Esophagus squamous epithelium (tissue), 5 donors: ENCODE measurements at places on chromosomes 1 and 21.

- no peaks in the 10 kb centered on the region for H3K27me3 ChIP-seq
- DNase-seq = no peak
- H3K36me3 ChIP-seq = no peaks in the 10 kb centered on the region
- no peak overlapping the region for H3K4me3 ChIP-seq
- H3K27ac ChIP-seq = no peak overlapping the region
These were observed 79.0 kb downstream of the ST3GAL3 start for GRCh38 chr1:43786201-43786958.

DNA sequence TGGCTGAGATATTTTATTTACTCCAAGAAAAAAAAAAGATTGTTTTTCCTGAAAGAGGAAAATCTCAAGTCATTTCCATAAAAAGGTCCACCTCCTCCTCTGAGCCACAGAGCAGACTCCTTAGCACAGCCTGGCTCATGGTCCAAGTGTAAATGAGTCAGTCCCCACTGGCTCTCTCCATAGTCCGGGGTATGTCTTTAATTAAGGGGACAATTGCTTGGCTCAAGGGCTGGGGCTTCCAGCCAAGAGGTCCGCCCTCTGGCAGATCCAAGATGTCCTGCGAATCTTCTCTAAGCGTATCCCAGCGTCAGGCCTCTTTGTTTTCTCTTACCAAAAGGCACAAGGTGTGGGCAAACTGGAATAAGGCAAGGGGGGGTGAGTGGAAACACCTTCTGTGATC lies 33.3 kb downstream of the FOXD2 start:
- H3K4me1 ChIP-seq = no peaks in the 10 kb centered on the region
- H3K36me3 ChIP-seq = no peaks in the 10 kb centered on the region
- no peaks in the 10 kb centered on the region for H3K27me3 ChIP-seq

GRCh38 chr1:207308451-207309190 lies 12.9 kb upstream of the CD55 start:
- H3K4me3 ChIP-seq = no peak overlapping the region
- no peak overlapping the region for H3K27ac ChIP-seq
- H3K27me3 ChIP-seq = no peaks in the 10 kb centered on the region
- no peak for DNase-seq
- H3K36me3 ChIP-seq = no peaks in the 10 kb centered on the region

GRCh38 chr1:219784660-219785381 lies 143.5 kb downstream of the SLC30A10 start:
- DNase-seq = no peak
- no peaks in the 10 kb centered on the region for H3K36me3 ChIP-seq
- H3K27me3 ChIP-seq = no peaks in the 10 kb centered on the region
- H3K27ac ChIP-seq = no peak overlapping the region
- no peak overlapping the region for H3K4me3 ChIP-seq
- no peaks in the 10 kb centered on the region for H3K4me1 ChIP-seq

- no peaks in the 10 kb centered on the region for H3K27me3 ChIP-seq
- H3K27ac ChIP-seq = no peak overlapping the region
- no peak overlapping the region for H3K4me3 ChIP-seq
- DNase-seq = no peak
These were observed 582.8 kb downstream of the MATN1 start for GRCh38 chr1:30140566-30140965.

DNA sequence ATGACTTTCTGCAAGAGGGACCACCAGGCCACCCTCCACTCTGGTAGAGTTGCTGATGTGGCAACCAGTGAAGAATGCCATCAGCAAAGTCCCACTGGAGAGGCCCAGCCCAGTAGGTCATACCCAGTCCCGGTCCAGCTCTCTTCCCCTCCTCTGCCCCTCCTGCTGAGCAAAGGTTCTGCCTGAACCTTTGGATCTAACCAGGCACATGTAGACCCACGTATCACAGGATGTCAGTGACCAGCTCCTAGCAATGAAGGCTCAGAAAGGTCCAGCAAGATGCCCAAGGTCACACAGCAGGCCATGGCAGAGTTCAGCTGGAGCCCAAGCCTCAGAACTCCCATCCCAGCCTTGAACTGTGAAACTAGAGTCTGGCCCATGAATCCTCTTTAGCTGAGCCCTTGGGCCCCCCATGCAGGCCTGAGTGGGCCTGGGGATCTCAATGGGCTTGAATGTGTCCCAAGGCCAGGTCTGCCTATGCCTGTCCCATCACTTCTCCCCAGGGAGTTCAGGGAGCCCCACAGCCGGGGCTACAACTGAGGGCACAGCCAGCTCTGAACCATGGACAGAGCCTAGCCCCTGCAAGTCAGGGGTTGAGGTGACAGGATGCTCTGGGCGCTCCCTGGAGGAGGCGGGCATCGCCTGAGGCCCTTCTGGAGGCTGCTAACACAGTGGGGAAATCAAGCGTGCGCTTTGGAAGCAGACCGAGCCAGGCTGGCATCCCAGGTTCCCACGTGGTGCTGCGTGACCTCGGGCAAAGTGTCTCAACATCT lies 21.4 kb upstream of the PADI1 start:
- H3K4me1 ChIP-seq = peaks cover 39% of the 10 kb centered on the region
- no peaks in the 10 kb centered on the region for H3K36me3 ChIP-seq
- no peak overlapping the region for H3K4me3 ChIP-seq

DNA sequence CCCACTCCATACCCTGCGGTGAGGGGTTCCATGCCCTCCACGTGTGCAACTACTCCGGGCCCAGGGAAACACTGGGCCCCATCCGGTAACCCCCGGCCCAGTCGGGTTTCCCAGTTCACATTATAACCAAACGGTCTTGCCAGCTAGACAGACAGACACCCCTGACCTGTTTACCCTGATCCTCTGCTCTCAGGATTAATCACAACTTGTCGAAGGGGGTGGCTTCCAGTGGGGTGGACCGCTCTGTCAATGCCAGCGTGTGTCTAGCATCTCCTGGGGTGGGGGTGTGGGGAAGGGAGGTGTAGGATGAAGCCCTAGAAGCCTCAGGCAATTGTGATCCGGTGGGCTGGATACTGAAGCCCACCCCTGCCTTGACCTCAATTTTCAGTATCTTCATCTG lies 4.6 kb upstream of the OLIG2 start:
- peaks cover 32% of the 10 kb centered on the region for H3K4me1 ChIP-seq
- no peak overlapping the region for H3K27ac ChIP-seq
- no peak overlapping the region for H3K4me3 ChIP-seq
- H3K36me3 ChIP-seq = no peaks in the 10 kb centered on the region
- peaks cover 42% of the 10 kb centered on the region for H3K27me3 ChIP-seq

DNA sequence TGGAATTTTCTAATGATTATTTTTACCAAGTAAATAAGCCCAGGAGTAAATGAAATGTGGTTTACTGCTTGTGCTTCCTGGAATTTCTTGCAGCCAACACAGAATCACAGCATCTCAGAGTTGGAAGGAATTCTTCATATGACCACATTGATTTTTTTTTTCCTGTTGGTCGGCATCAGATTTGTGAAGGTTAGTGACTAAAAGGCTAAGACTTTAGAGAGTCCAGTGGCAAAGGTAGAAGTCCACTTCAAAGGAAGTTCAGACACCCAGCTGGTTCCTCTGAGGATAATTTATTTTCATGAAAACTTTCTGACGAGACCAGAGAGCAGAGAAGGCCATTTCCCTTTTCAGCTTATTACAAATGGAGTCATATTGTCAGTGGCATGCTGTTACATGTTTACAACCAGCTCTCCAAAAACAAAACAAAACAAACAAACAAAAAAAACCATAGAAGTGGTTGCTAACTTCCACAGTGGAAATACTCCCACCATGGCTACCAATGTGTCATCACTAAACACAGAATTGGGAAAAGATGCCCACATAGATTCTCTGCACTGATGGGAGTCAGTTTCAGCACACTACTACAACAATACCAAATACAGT lies 77.2 kb upstream of the CDC42BPA start:
- H3K36me3 ChIP-seq = no peaks in the 10 kb centered on the region
- H3K4me3 ChIP-seq = no peak overlapping the region
- H3K27ac ChIP-seq = no peak overlapping the region
- no peaks in the 10 kb centered on the region for H3K27me3 ChIP-seq
- DNase-seq = no peak

GRCh38 chr1:206521127-206521526 lies 13.8 kb downstream of the RASSF5 start:
- H3K27me3 ChIP-seq = no peaks in the 10 kb centered on the region
- no peak overlapping the region for H3K4me3 ChIP-seq
- no peak for DNase-seq
- H3K4me1 ChIP-seq = peaks cover 17% of the 10 kb centered on the region

- H3K27ac ChIP-seq = no peak overlapping the region
- no peaks in the 10 kb centered on the region for H3K4me1 ChIP-seq
- DNase-seq = no peak
- H3K4me3 ChIP-seq = no peak overlapping the region
These were observed 95.6 kb downstream of the PTPRC start for GRCh38 chr1:198734323-198735008.
